ENCODE measurements at places on chromosomes 5 and 9.

DNA sequence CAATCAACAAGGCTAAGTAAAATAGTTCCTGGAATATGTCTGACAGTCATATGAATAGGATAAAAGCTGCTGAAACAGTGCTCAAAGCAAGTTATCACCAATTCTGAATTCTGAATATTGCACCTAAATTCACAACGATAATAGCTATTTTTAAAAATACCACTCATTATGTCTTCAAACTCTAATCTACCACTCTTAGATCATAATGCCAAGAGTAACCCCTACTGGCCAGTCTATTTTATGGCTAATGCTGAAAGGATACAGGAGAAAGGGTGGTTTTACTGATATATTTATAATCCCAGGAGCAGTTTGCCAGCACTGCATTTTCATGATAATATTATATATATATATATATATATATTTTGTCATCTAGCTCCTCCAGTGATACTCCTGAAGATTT, 232.8 kb downstream of the PDE4D start:
- no peak for DNase-seq

DNA sequence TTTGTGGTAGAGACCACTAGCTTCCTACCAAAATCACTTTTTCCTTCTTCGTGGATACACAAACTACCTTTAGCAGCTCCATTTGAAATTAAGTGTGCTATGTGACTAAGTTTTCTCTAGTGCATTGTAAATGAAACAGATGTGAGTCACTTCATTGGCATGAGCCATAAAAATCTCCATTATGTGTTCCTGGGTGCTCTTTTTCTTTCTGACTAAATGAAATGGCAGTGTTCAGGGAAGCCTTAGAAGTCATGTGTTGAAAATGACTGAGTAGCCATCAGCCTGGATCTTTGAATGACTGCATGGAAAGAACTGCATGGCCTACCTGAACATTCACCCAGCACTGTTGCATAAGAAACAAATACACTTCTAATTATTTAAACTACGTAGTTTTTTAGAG, 107.9 kb downstream of the NDUFAF2 start:
- no peak for DNase-seq

GRCh38 chr5:135492319-135492626, 40.1 kb upstream of the TIFAB start:
- no peak for DNase-seq

DNA sequence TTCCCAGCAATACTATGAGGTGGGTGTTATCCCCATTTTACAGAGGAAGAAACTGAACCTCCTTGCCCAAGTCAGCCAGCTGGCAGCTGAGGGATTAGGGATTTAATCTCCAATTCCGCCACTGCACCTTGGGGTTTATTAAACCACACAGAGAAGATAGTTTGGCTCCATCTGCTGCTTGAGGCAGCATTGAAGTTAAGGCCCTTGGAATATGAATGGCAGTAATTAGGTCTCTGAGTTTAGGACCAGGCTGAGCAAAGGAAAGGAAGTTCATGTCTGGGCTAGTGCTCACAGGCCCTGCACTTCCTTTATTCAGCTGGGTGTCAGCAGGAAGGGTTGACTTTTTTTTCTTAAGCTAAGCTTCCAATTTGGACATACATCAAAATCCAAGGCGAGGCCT, 86.9 kb upstream of the GDNF start:
- DNase-seq: no peak
